ENCODE measurements at places on chromosomes 7 and 10.
A peak's percentile ranks its signal among the peaks of the same experiment; 100 is the strongest.

GRCh38 chr7:111082351-111082750 lies 8.6 kb upstream of the LRRN3 start:
- DNase-seq = no peak

- DNase-seq = no peak
Measured at GRCh38 chr7:117015258-117016184, 62.2 kb downstream of the ST7 start.

- no peak for DNase-seq
Measured at GRCh38 chr7:129857313-129857712, 95.4 kb downstream of the UBE2H start.

- DNase-seq = no peak
Measured at GRCh38 chr7:101853684-101854083, 36.3 kb downstream of the CUX1 start.

DNA sequence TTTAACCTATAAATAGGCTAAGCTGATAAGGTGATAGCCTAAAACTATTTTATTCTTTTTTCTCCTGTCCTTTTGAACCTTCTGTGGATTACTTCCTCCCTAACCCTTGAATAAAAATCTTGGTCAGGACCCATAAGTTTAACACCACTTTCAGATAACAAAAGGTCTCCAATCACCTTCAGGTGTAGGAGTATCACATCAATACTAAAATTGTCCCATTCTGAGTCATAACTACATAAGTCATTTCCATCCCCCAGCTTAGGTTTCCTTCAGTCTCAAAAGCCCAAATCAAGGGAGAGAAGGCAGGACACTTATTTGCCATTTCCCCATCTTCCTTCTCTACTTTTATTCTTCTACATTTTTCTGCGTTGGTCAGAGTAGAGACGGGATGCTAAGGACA lies 56.9 kb upstream of the WNT16 start:
- no peak for DNase-seq

GRCh38 chr7:78985509-78985908 lies 468.0 kb downstream of the MAGI2 start:
- no peak for DNase-seq

- no peak for DNase-seq
Measured at GRCh38 chr7:15546272-15546792, 15.5 kb downstream of the AGMO start.

DNA sequence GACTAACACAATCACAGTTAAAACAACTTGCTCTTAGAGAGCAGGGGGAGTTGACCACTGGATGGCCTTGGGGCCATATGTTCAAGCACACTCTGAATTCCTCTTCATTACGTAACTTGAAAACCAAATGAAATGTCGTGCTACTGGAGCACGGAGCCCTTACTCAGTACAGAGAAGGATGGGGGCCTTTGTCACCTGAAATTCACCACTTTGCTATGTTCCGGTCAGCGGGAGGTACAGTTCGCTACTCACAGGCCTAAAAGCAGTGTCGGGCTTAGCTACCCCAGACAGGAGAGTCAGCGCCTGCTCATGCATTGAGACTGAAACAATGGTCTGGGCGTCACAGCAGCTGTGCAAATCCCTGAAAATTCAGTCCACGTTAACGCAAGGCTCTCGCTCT lies 39.6 kb downstream of the GLI3 start:
- no peak for DNase-seq

- DNase-seq = no peak
Measured at GRCh38 chr10:43938810-43939209, 290.1 kb upstream of the ZNF32 start.

DNA sequence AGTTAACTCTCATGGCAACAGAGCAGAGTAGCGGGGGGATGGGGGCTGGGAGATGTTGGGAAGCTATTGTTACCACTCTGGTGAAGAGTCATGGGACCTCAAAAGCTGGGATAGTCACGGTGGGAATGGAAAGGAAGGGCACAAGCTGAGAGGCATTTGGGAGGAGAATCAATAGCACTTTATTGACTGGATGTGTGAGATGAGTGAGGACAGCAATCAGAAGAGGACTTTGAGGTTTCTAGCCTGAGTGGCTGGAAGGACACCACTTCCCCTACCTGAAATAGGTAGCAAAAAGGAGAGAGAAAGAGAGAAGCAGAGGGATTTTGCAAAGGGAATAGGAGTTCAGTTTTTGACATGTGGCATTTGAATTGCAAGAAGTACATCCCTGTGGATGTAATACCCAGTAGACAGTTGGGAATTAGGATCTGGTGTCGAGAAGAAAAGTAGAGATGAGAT lies 27.2 kb downstream of the SCD start:
- no peak for DNase-seq

- DNase-seq = no peak
Measured at GRCh38 chr10:124975977-124976514, 34.1 kb downstream of the ZRANB1 start.

DNA sequence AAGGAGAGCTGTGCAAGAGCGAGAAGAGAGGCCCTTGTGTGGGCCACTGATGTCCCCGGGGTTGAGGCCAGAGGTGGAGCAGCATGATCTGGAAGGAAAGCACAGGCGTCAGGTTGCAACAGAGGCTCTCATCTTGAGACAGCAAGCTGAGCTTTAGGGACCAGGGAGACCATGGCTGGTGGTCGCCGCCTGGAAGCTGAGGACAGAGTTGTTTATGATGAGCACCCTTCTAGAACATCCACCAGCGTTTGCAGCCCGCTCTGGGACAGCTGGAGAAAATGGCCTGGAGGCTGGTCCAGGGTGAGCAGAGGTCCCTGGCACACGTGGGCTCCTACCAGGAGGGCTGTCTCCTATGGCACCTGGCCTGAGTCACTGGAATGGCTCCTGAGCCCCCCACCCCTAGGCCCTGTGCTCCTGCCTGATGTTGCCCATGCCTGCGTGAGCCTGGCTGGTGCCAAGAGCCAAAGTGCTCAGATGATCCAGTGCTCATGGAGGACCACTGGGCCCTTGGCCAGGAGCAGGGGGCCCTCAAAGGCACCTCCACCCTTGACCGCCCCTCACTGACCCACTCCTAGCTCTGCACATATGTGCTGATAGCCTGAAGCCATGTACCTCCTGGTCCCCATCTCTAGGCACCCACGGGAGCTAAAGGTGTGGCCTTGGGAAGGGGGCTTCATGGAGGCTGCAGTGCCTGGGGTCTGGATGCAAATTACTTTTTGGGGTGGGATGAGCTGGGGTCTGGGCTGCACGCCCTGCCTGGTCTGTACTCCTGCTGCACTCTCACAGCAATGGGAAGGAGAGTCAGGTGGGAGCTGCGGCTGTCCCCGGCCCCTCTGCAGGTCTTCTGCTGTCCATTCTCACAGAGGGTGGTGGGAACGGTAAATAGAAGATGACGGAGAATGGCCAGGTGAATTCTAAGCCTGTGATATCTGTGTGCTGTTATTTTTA lies 40.1 kb upstream of the RET start:
- DNase-seq = no peak

GRCh38 chr10:14371581-14371980 lies 40.9 kb upstream of the FRMD4A start:
- DNase-seq = no peak

DNA sequence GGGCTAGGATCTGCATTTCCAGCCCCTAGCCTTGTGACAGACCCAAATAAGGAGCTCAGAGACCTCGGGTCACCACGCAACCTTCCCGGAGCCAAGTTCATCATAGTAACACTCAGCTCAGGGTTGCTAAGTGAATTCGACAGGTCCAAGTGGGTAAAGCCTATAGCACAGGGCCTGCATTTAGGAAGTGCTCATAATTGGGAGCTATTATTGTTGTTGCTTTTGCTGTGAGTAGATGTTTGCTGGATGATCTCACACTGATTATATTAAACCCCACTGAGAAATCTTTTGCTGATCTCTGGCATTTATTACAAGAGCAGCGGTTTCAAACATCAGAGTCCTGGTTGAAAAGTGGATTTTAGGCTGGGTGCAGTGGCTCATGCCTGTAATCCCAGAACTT lies 20.3 kb upstream of the SAR1A start:
- DNase-seq = no peak

- DNase-seq = no peak
Measured at GRCh38 chr10:126504761-126505112, 116.5 kb upstream of the ADAM12 start.

DNA sequence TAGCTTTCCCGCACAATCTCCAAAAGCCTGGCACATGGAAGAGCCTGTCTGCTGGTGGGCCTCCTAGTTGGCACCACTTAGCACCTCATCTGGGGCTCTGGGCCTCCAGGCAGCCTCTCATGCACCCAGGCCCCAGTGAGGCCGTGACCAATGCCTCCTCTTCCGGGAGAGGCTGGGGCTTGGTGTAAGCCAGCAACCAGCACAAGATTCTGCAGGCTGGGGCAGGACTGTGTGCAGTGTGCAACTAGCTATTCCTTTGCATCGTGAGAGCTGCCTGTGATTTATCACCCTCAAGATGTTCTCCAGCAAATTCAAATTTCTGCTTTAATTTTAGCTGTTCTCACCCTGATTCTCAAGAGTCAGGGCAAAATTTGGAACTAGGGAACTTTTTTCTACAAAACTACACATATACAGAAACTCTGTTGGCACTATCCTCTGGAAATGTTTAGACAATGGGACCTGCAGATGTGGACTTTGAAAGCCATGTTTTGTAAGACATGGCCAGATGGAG lies 603.7 kb upstream of the MKI67 start:
- DNase-seq = no peak

- DNase-seq = no peak
Measured at GRCh38 chr7:150379441-150380379, 580 bp downstream of the ZNF775 start.

GRCh38 chr7:117950601-117951260 lies 77.5 kb upstream of the CTTNBP2 start:
- DNase-seq = no peak

- DNase-seq = no peak
Measured at GRCh38 chr7:134289423-134289822, 27.3 kb downstream of the SLC35B4 start.

DNA sequence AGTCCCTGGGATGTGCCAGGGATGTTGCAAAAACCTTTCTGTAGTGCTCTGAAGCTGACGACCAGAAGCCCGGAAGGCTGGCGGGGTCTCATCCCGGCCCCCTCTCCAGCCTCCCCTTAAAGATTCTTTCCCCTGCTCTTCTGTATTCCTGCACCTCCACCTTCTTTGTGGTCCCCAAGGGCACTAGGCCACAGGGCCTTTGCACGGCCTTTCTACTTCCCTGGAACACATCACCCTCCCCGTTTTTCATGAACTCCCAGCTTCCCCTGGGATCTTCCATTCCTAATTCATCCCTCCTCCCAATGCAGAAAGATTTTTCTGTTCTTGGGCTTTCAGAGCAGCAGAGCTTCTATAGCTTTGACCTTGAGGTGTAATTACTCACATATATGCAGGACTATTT lies 127.0 kb downstream of the CDH23 start:
- DNase-seq = no peak

DNA sequence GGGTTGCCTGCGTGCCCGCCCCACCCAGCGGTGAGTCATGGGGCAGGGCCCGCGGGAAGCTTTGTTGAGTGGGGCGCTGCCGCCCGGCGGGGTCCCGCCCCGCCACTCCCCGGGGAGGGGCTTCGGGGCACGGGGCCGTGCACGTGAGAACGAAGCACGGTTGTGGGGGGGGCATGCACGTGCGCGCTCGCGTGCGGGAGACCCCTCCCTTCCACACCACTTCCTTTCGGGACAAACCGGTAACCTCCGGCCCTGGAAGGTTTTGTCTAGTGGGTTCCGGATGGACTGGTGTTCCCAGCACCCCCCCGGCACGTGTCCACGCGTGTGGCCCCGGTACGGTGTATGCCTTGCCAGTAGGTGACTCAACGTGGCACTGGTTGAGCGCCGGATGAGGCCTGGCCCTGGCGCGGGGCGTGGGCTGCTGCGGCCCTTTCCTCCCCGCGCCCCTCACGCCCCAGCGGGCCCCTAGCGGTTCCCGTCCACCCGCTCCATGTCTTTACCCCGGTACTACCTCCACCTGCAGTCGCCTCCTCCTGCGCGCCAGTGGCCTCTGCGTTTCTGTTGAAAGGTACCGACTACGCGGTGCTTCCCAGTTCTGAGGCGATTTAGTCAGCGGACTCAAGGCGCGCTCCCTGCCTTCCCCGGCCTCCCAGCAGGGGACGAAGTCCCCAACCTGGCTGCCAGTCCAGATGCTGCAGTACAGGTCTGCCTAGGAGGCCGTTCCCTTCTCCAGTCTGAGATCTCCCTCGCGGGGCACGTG lies 3.1 kb downstream of the ADIRF start:
- peak; percentile 89 for DNase-seq

DNA sequence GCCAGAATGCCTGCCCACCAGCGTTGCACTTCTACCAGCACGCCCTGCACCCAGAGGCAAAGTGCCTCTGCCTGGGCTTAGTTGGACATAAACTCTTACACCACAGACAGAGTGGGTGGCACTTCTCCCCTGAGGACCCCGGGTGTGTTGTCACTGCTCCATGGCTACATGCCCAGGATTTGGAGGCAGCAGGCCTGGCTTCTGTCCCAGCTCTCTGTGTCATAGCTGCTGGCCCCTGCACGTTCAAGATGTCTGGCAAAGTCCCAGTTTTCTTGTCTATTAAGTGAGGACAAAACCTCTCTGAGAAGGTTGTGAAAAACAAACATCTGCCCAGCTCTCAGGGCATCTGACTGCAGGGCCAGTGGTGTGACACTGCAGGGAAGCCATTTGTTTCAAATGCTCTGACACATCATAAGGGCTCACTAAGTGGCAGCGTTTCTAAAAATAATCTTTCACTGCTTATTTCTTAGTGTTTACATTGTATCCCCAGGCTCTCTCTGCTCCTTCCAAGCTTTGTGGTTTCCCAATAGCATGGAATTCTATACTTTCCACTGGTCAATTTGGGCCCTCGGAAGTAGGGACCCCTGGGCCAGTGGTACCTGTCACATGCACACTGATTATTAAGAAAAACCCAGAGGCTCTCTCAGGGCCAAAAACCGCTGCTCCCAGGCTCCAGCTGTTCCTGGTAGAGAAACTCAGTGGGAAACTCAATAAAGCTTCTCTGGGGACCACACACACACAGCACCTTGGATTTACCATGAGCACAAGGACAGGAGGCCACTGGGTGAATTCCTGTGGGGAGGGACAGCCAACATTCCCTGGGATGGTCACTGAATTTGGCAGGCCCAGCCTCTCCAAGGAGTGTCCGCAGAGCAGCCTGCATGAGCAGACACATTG lies 86.2 kb upstream of the ANLN start:
- DNase-seq = no peak

- DNase-seq = no peak
Measured at GRCh38 chr7:2093215-2093842, 139.4 kb downstream of the MAD1L1 start.

DNA sequence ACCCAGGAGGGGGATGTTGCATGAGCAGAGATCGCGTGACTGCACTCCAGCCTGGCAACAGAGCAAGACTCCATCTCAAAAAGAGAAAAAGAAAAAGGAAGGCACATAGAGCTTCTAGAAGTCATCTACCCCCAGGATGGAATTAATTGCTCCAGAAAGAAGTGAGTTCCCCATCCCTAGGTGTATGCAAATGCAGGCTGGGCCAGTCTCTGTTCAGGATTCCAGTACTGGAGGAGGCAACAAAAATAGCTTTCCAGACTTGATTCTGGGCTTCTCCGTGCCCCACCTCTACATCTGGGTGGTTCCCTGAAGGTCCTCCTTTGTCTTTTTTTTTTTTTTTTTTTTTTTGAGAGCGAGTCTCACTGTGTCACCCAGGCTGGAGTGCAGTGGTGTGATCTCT lies 28.6 kb downstream of the CASTOR2 start:
- DNase-seq = no peak

- DNase-seq = no peak
Measured at GRCh38 chr7:132028144-132028920, 471.9 kb upstream of the PODXL start.

GRCh38 chr7:24732646-24733413 lies 24.4 kb downstream of the GSDME start:
- no peak for DNase-seq

GRCh38 chr7:49324707-49325106 lies 400.4 kb downstream of the CDC14C start:
- DNase-seq = no peak

Measured in CD4-positive, alpha-beta T cell treated with Interleukin-6 at 100 ng/mL for 8 hours (primary cell).